Type B pancreatic cell (in vitro differentiated cells): ENCODE measurements at places on chromosomes 11 and 22. TPM values are rescaled to one million over a fixed set of nuclear protein-coding genes. Genes with fewer than 3 reads are reported as not detected.
A peak's percentile ranks its signal among the peaks of the same experiment; 100 is the strongest.

RASL10A gene
- total RNA-seq: 0.62 and 1.5 TPM in 2 replicates

- no peak for DNase-seq
- H3K36me3 ChIP-seq: no peaks in the 10 kb centered on the region
- H3K27me3 ChIP-seq: peaks cover 32% of the 10 kb centered on the region
- H3K4me3 ChIP-seq: no peak overlapping the region
These were observed 29.6 kb upstream of the PRAME start for GRCh38 chr22:22588485-22589164.

DNA sequence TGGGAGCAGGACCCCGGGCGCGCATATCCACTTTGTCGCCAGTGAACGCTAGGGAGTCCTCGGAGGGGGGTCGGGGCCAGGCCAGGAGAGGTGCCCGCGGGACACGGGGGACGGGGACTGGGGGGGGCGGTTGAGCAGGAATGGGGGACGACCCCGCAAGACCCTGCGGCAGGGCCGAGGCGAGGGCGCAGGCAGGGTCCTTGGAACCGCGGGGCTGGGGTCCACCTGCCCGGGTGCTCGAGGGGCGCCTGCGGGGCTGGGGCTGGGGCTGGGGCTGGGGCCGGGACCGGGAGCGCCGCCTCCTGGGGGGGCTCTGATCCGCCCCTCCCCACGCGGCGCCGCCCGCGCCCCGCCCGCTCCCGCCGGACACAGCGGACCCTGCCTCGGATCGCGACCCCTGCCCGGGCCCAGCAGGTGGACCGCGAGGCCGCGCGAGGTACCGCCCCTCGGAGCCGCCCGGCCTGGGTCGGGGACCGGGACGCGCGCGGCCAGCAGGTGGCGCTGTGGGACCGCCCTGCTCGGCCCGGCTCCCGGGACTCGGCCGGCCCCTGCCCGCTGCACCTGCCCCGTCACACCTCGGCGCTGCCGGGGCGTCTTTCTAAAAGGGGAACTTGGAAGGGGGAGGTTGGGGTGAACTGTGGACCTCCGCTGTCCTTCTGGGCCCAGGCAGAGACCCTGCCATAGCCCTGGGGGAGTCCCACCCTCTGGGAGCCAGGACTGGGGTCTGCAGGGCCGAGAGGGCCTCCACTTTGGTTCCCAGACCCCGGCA is 11.0 kb downstream of the CRELD2 start:
- no peak overlapping the region for H3K4me3 ChIP-seq
- H3K36me3 ChIP-seq: no peaks in the 10 kb centered on the region
- peak; percentile 87 for DNase-seq
- H3K27me3 ChIP-seq: peaks cover 5% of the 10 kb centered on the region
- peaks cover 13% of the 10 kb centered on the region for H3K4me1 ChIP-seq
- no peak overlapping the region for H3K27ac ChIP-seq

MAPK8IP2 gene
- total RNA-seq: 13.0 and 16.5 TPM in 2 replicates

C11orf21 gene
- 0.51 and 1.2 TPM in 2 replicates for total RNA-seq

GRCh38 chr11:117941976-117942654 is 12.9 kb upstream of the TMPRSS13 start:
- no peak for DNase-seq
- H3K27ac ChIP-seq: no peak overlapping the region
- no peaks in the 10 kb centered on the region for H3K27me3 ChIP-seq
- no peak overlapping the region for H3K4me3 ChIP-seq
- peaks cover 7% of the 10 kb centered on the region for H3K4me1 ChIP-seq

TST gene
- 30.8 and 34.0 TPM in 2 replicates for total RNA-seq

ILK gene
- 92.7 and 135 TPM in 2 replicates for total RNA-seq

DNA sequence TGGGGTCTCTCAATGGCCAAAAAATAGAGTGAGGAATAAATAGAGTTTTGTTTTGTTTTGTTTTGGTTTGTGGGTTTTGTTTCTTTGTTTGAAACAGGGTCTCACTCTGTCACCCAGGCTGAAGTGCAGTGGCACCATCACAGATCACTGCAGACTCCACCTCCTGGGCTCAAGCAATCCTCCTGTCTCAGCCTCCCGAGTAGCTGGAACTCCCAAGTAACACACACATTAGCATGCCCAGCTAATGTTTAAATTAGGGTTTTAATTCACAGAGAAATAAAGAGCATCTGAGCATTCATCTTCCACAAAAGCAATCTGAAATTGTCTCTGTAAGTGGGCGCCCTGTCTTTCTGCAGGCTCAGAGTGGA is 9.2 kb upstream of the IFITM3 start:
- H3K27me3 ChIP-seq: no peaks in the 10 kb centered on the region
- H3K27ac ChIP-seq: no peak overlapping the region
- H3K4me1 ChIP-seq: peaks cover 38% of the 10 kb centered on the region
- no peak for DNase-seq

MMP12 gene
- total RNA-seq: 0.27 TPM in 1 of 2 replicates, not detected in the other

PLAAT5 gene
- total RNA-seq: 2.0 and 9.9 TPM in 2 replicates

GRAP2 gene
- 0.24 and 0.43 TPM in 2 replicates for total RNA-seq

DNA sequence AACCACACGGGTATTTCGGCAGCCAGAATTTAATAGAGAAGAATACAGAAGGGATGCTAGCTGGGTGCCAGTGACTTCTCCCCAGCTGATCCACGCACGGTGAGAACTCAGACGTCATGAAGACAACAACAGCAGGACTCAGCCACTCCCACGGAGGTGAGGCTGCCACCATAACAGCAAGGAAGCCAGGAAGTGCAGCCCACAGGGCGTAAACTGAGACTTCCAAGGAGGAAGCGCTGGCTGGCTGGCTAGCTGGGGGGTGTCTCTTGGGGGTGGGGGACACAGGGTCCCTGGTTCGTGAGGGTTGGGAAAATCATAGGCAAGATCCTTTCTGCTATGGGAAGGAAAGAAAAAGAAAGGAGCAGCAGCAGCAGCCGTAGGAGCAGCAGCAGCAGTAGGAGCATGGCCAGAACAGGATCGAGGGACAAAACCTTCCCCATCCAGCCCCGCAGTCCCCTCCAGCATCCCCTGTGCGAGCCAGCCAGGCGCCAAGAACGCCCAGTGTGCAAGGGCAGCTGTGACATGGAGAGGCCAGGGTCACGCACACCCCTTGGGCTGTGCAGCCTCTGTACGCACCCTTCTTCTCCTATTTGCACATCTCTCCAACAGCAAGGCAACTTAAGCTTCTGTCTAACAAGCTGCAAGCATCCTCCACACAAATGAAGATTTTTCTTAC is 49.6 kb upstream of the SHANK2 start:
- no peaks in the 10 kb centered on the region for H3K36me3 ChIP-seq
- H3K27me3 ChIP-seq: peaks cover 2% of the 10 kb centered on the region
- peaks cover 28% of the 10 kb centered on the region for H3K4me1 ChIP-seq
- H3K4me3 ChIP-seq: peak overlapping the region; percentile 10

GRCh38 chr11:69567951-69568808 is 72.8 kb upstream of the CCND1 start:
- no peak overlapping the region for H3K4me3 ChIP-seq
- no peaks in the 10 kb centered on the region for H3K27me3 ChIP-seq
- no peaks in the 10 kb centered on the region for H3K36me3 ChIP-seq
- H3K27ac ChIP-seq: no peak overlapping the region
- DNase-seq: no peak
- no peaks in the 10 kb centered on the region for H3K4me1 ChIP-seq
